GM12878 (cell line): ENCODE measurements at places on chromosomes 6 and 20. TPM values are rescaled to one million over a fixed set of nuclear protein-coding genes. Genes with fewer than 3 reads are reported as not detected.

- no peak for DNase-seq
Observed at GRCh38 chr20:48260129-48260756, 475.0 kb upstream of the SULF2 start.

DNA sequence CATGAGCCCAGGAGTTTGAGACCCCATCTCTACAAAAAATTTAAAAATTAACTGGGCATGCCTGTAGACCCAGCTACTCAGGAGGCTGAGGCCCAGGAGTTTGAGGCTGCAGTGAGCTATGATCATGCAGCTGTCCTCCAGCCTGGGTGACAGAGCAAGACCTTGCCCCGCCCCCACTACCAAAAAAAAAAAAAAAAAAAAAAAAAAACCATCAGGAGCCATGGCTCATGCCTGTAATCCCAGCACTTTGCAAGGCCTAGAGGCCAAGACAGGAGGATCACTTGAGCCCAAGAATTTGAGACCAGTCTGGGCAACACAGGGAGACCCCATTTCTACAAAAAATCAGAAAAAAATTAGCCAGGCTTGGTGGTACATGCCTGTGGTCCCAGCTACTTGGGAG lies 159.1 kb downstream of the SOBP start:
- no peak for DNase-seq

GRCh38 chr20:64247307-64247618 lies 8.3 kb upstream of the PCMTD2 start:
- no peak for DNase-seq

Gene ZNF451
- total RNA-seq: 37.5 and 38.0 TPM in 2 replicates

Gene SIGLEC1
- total RNA-seq: 0.05 TPM in 1 of 2 replicates, not detected in the other

DNA sequence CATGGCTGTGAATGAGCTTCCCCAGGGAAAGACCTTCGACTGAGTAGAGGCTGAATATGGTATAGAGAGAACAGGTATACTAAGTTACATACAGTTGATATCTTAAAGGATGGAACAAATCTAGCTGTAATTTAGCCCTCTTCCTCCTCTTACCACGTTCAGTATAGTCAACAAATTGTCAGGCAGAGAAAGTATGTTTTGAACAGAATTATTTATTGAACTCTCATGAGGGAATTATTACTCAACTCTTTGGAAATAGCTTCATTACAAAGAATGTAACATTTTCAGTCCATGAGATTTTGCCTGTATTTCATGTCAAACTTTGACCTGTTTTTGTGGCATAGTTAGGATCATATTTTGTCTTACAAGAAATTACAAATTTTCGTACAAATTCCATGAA lies 63.0 kb downstream of the SH3BGRL2 start:
- DNase-seq: no peak

GRCh38 chr6:140043762-140044378 lies 669.4 kb upstream of the CITED2 start:
- DNase-seq: no peak

- no peak for DNase-seq
Observed at GRCh38 chr6:105259913-105260889, 80.4 kb upstream of the POPDC3 start.

- DNase-seq: no peak
Observed at GRCh38 chr6:106446983-106447382, 86.5 kb downstream of the CRYBG1 start.

DNA sequence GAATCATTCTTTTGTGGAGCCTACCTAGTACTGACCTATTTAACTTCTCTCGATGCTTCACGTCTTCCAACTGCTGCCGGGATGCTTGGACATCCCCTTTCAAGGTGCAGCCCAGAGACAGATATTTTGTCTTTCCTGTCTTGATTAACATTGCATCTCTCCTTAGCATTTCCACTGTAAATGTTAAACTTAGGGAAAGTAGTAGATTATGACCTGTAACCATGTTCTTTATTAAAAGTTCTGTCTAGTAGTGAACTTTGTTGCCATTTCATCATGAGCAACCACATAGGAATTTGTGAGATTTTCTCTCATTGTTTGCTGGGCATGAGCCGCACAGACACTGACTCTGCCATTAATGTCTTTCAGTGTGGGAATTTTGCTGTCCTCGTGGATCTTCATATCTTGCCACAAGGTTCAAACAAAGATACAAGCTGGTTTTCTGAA lies 117.9 kb downstream of the JAG1 start:
- no peak for DNase-seq

- no peak for DNase-seq
Observed at GRCh38 chr6:9168669-9169068, 733.3 kb upstream of the SLC35B3 start.

DNA sequence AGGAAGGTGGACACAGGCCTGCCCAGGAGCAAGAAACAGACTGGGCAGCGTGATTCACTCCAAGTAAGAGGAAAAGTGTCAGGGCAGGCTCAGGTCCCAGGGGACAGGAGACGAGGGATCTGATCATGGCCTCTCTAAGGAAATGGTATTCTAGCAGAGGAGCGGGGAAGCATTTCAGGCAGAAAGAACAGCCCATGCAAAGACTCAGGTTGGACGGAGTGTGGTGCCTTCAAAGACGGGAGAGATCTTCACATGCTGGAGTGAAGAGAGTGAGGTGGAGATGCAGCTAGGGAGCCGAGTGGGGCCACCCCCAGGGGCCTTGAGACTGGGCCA lies 161.1 kb downstream of the SYCP2 start:
- DNase-seq: no peak

GRCh38 chr20:61543931-61544745 lies 292.1 kb downstream of the CDH4 start:
- DNase-seq: no peak

GRCh38 chr20:3231889-3232588 lies 7.0 kb downstream of the SLC4A11 start:
- DNase-seq: no peak

Gene MYT1
- not detected in 2 replicates for total RNA-seq

Gene TFB1M
- 35.9 and 36.1 TPM in 2 replicates for total RNA-seq

Gene NHLRC1
- total RNA-seq: 0.15 and 0.21 TPM in 2 replicates

Gene TGM3
- total RNA-seq: not detected in 2 replicates

GRCh38 chr6:81969814-81970213 lies 217.3 kb upstream of the TENT5A start:
- no peak for DNase-seq

- DNase-seq: no peak
Observed at GRCh38 chr6:150083839-150084238, 14.9 kb upstream of the ULBP3 start.

DNA sequence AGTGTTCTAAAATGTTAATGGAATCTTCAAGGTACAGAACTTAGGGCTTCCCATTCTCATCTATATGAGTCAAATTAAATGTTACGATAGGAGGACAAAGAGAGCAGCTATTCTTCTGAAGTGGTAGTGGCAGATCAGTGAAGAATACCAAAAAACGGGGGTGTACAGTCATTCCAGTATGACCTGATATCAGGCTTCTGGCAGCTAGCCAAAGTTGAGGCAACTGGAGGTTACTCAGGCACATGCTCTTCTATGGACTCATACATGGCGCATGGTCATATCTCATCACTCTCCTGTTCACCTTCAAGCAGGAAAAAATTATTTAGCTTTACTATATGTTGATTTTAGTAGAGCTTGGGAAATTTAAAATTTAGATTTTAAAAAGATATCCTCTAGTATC lies 1608.8 kb downstream of the GRIK2 start:
- no peak for DNase-seq

DNA sequence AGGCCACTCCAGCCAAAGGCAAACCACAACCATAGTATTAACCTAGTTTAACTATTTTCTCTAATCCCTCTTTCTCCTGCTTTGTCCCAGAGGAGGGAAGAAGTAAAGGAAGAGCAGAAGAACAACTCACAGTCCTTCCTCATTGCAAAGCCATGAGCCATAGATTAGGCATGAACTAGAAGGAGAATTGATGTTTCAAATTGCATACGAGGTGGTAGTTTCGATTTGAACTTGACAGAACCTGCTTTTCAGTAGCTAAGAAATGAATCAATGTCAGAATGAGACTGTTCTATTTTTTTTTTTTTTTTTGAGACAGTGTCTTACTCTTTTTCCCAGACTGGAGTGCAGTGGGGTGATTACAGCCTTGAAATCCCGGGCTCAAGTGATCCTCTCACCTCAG lies 48.3 kb downstream of the PROKR2 start:
- DNase-seq: no peak

- DNase-seq: no peak
Observed at GRCh38 chr6:154041001-154041400, 2.0 kb downstream of the OPRM1 start.

Gene EYA2
- total RNA-seq: not detected in 2 replicates

DNA sequence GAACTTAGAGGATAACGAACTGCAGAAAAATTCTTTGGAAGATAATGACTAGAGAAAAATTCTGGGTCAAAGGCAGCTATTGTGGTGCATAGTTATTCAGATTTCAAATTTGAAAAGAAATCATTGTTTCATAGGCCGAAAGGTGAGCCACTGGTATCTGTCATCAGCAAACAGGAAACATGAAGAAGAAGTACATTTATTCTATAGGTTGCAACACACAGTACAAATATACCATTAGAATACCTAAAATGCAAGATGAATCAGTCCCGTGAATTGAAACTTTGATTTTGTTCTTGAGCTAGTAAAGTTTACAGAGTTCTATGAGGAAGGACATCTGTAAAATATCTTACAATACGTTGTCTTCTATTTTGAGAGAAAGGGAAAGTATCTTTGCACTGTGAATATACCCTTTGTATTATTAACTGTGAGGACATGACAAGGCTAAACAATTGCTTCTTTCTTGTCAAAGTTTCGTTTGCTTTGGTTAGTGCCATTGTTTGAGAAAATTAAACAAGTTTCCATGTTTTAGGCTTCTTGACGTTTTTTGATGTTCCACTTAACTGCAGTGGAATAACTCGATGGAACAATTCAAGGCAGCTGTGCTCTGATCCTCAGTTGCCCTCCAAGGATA lies 84.7 kb downstream of the HDGFL1 start:
- DNase-seq: no peak

- no peak for DNase-seq
Observed at GRCh38 chr20:6718662-6719368, 48.7 kb upstream of the BMP2 start.

- DNase-seq: no peak
Observed at GRCh38 chr20:54657268-54657826, 182.0 kb downstream of the DOK5 start.

- no peak for DNase-seq
Observed at GRCh38 chr20:11136691-11137090, 462.9 kb upstream of the JAG1 start.

Gene C20orf96
- 7.4 and 8.4 TPM in 2 replicates for total RNA-seq

- no peak for DNase-seq
Observed at GRCh38 chr20:46894971-46895905, 595 bp downstream of the EYA2 start.

DNA sequence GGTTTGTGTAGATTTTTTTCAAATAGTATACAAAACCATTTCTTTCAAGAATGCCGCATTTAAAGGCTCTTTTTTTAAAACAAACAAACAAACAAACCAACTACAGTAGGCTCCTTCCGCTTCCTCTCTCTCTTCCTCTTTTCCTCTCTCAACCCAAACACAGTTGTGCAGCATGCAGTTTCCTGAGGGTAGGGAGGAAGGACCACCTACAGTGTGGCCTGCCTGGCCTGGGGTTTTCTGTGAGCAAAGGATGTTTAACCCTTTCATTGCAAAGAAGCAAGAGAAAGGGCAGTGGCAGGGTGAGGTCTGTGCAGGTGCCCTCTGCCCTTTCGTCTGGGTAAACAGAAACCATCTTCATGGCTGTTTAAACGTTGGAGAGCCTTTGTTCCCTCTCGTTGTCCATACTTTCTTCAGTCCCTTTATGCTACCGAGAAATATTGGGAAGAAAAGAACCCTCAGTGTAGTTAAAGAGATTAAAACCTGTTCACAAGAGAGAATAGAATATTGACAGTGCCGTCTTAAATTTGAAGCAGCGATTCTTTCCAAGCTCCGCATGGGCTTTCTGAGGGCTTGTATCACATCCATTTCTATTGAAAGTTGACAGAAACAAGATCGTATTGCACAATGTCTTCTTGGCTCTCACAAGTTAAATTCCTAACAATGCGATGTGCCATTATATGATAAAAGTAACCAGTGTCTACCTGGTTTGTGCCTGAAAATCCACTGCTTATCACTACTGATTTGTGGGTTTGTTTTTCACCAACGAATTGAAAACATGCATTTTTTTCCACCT lies 215.5 kb upstream of the SNX9 start:
- DNase-seq: no peak

DNA sequence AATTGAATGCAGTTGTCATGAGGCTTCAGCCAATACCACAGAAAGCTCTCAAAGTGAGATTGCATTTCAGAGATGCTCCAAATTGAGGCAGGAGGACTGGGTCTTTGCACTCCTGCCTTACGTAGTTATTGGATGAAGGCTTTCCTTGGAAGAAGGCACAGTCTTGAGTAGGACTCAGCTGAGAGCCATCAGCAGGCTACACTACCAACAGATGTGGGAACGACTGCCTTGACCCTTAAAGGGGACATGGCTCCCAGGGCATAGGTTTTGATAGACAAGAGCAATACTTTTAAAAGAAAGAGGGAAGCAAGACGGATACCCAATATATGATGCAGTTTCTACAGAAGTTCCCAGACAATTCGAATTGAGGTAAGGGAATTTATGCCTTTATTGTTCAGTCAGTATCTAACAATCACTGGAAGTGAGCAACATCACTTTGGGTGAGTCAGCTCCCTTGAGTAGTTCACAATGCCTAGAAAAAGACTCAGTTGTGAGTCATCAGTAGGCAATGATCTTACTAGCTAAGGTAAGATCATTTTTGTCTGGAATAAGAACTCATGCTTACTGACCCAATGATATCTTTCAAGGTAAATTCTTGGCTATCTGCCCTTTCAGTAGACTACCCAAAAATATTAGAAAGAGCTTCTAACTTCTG lies 390.8 kb downstream of the GJA1 start:
- DNase-seq: no peak

GRCh38 chr6:1544000-1544399 lies 65.7 kb upstream of the FOXC1 start:
- DNase-seq: no peak

DNA sequence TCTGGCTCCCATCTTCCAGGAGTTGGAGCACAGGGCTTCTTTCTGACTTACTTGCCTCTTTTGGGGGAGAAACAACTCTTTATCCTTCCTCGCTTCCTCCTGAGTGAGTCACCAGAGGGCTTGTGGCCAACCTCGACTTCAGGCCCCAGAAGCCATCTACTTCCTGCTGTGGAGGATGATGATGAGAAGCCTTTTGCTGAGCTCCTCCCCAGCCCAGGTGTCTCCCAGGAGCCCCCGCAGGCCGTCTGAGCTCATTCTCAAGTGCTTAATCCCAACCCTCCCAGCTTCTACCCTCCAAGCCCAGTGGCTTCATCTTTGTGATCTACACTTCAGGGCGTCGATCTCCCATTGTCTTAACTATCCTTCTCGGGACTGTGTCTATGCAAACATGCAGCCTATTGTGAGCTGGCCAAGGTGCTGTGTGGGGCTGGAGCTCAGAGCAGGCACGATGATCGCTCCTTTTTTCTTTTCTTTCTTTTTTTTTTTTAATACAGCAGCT lies 27.9 kb downstream of the SDCBP2 start:
- no peak for DNase-seq

DNA sequence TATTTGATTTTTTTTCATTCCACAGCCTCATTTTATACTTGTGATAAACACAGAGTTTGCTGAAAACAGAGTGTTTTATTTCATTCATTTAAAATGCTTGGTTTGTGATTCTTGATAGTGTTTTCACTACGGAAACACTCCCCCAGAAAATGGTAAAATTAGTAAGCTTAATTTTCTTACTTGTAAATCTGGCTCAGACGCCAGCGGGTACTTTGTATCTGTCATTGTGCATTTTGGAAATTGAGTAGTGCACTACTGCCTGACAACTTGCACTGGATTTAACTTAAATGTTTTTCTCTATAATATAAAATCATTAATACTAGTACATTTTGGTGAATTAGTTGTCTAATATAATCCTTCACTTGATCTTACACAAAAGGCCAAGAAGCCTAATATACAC lies 37.0 kb upstream of the HINT3 start:
- DNase-seq: no peak

Gene SOBP
- 0.56 and 0.96 TPM in 2 replicates for total RNA-seq
